Keratinocyte (primary cell): ENCODE measurements at places on chromosomes 7 and 10. TPM values are rescaled to one million over a fixed set of nuclear protein-coding genes. Genes with fewer than 3 reads are reported as not detected.

DNA sequence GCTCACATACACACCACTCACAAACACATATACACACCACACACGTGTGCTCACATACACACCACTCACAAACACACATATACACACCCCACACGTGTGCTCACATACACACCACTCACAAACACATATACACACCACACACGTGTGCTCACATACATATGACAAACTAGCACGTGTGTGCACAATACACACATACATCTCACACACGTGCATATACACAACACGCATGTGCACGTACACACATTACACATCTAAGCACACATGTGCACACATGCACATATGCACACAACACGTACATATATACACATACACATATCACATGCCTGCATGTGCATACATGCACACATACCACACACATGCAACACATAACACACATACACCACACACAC is 78.3 kb upstream of the FOXK1 start:
- H3K4me3 ChIP-seq = no peak overlapping the region
- H3K36me3 ChIP-seq = no peaks in the 10 kb centered on the region
- no peak overlapping the region for H3K27ac ChIP-seq
- no peaks in the 10 kb centered on the region for H3K27me3 ChIP-seq

GRCh38 chr10:63260860-63261251 is 127.7 kb downstream of the NRBF2 start:
- H3K27me3 ChIP-seq = no peaks in the 10 kb centered on the region
- no peak overlapping the region for H3K4me3 ChIP-seq
- H3K4me1 ChIP-seq = no peaks in the 10 kb centered on the region
- H3K36me3 ChIP-seq = peaks cover 2% of the 10 kb centered on the region

DNA sequence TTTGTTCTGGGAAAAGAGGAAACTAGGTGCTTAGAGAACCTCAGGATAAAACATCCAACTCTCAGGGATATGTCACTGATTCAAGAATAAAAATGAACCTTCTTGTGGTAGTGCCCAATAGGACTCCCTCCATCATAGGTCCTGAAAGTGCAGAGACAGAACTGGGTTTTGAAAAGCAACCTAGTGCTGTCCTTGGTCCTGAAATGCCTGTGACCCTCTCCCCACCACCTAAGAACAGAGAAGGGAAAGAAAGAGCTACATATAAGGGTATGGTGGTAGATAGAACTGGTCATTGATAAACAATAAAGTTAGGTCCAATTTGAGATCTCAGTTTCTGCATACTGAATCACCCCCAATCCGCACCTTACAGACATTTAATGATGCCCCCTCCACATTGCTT is 953.3 kb downstream of the XPNPEP1 start:
- DNase-seq = no peak
- no peaks in the 10 kb centered on the region for H3K27me3 ChIP-seq
- no peaks in the 10 kb centered on the region for H3K36me3 ChIP-seq
- no peaks in the 10 kb centered on the region for H3K4me1 ChIP-seq
- no peak overlapping the region for H3K4me3 ChIP-seq

The ANAPC16 gene
- 61.6 to 93.9 TPM (median 70.2 TPM) in 3 replicates for polyA plus RNA-seq
